ENCODE measurements at places on chromosomes 16 and 17. TPM values are rescaled to one million over a fixed set of nuclear protein-coding genes. Genes with fewer than 3 reads are reported as not detected.

ATP2C2 gene
- 0.29 TPM for total RNA-seq

CPPED1 gene
- total RNA-seq = 27.2 TPM

- H3K4me3 ChIP-seq = no peak overlapping the region
- no peak overlapping the region for H3K27ac ChIP-seq
- H3K27me3 ChIP-seq = no peaks in the 10 kb centered on the region
- no peaks in the 10 kb centered on the region for H3K36me3 ChIP-seq
Measured at GRCh38 chr17:77256710-77257109, 115.9 kb downstream of the SEC14L1 start.

DNA sequence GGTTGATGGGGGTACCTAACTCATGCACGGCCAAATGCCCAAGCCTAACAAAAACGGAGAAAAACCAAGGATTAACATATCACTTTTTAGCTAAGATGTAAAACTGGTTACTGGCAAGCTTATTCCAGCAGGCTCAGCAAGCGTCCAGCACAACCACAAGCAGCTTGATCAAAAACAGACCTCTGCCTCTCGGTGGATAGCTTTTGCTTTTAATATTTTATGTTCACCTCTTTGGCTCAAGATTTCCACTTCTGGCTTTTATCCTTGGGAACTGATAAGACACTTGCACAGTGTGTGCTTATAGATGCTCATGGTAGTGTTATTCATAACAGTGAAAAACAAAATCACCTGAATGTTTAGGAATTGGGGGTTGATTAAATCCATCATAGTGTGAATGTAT is 206.9 kb upstream of the CACNG5 start:
- no peak overlapping the region for H3K4me3 ChIP-seq
- H3K27me3 ChIP-seq = no peaks in the 10 kb centered on the region
- H3K4me1 ChIP-seq = peaks cover 2% of the 10 kb centered on the region
- H3K36me3 ChIP-seq = no peaks in the 10 kb centered on the region

UMOD gene
- not detected for total RNA-seq

DNA sequence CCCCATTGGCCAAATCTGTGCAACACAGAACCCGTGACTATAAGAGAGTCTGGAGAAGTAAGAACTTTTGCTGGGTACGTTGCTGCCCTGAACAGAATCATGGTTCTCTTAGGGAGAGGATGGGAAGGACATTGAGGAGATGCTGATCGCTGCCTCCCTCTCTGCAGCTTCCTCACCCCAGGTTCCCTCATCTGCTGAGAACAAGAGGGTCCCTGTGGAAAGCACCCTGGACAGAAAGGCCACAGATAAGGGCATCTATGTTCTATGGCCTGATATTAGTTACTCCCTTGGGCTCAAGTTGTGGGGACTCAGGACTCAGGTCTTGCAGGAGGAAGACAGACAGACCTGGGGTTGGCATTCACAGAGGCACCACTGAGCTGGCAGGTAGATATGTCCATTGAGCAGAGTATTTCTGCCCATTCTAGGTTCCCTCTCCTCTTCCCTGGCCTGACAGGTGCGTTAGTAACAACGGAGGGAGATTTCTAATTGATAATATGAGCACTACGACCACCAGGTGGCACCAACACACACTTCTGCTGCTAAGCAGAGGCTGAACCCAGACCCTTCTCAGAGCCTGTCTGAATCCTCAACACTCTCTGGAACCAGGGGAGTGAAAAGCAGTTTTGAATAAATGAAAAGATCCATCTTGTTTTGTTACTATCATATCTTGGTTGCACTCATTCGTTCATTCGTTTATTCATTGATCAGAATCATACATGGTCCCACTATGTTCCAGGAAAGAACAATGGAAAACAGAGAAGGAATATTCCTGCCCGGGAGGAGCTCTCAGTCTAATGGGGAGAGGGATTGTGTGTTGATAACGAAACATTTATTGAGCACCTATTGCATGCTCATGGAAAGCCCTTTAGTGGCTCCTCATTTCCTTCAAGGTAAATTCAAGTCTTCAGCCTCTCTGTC is 56.4 kb downstream of the SLC6A2 start:
- H3K27ac ChIP-seq = no peak overlapping the region
- H3K27me3 ChIP-seq = no peaks in the 10 kb centered on the region
- H3K4me3 ChIP-seq = no peak overlapping the region

- no peaks in the 10 kb centered on the region for H3K27me3 ChIP-seq
- no peak overlapping the region for H3K4me3 ChIP-seq
- no peaks in the 10 kb centered on the region for H3K36me3 ChIP-seq
- H3K27ac ChIP-seq = no peak overlapping the region
- H3K4me1 ChIP-seq = no peaks in the 10 kb centered on the region
Measured at GRCh38 chr17:4407216-4407615, 26.5 kb upstream of the SPNS3 start.

DNA sequence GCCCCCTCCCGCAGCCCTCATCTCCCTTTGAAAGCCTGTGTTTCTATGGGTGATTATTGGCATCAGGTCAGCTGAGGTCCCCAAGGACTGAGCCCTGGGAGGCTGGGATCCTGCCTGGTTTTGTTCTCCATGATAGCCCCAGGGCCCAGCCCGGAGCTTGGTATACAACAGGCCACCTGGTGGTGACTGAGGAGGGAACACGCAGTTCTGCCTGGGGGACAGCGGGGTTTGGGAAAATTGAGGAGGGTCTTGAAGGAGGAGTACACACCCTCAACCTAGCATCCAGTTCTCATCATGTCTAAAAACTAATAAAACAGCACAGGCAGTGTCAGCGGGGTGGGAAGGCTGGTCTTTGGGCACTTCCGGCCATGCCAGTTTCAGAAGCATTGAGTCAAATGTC is 335.1 kb downstream of the CPPED1 start:
- no peaks in the 10 kb centered on the region for H3K36me3 ChIP-seq
- no peak for DNase-seq
- peaks cover 13% of the 10 kb centered on the region for H3K4me1 ChIP-seq
- no peak overlapping the region for H3K27ac ChIP-seq
- H3K27me3 ChIP-seq = no peaks in the 10 kb centered on the region

GRCh38 chr17:41803049-41804020 is 8.4 kb downstream of the P3H4 start:
- peaks cover 10% of the 10 kb centered on the region for H3K4me1 ChIP-seq
- no peak overlapping the region for H3K4me3 ChIP-seq
- no peaks in the 10 kb centered on the region for H3K27me3 ChIP-seq
- H3K36me3 ChIP-seq = peaks cover 10% of the 10 kb centered on the region

CCL4L2 gene
- 48.9 TPM for total RNA-seq

- peaks cover 40% of the 10 kb centered on the region for H3K27me3 ChIP-seq
- no peak overlapping the region for H3K4me3 ChIP-seq
- DNase-seq = no peak
- no peaks in the 10 kb centered on the region for H3K36me3 ChIP-seq
Measured at GRCh38 chr16:1069154-1069553, 3.4 kb upstream of the SSTR5 start.

- no peaks in the 10 kb centered on the region for H3K4me1 ChIP-seq
- no peak overlapping the region for H3K27ac ChIP-seq
- H3K4me3 ChIP-seq = no peak overlapping the region
- DNase-seq = no peak
- no peaks in the 10 kb centered on the region for H3K27me3 ChIP-seq
- no peaks in the 10 kb centered on the region for H3K36me3 ChIP-seq
Measured at GRCh38 chr17:70033165-70033564, 41.9 kb upstream of the KCNJ16 start.

ENPP7 gene
- total RNA-seq = not detected

CCL16 gene
- total RNA-seq = not detected

DNA sequence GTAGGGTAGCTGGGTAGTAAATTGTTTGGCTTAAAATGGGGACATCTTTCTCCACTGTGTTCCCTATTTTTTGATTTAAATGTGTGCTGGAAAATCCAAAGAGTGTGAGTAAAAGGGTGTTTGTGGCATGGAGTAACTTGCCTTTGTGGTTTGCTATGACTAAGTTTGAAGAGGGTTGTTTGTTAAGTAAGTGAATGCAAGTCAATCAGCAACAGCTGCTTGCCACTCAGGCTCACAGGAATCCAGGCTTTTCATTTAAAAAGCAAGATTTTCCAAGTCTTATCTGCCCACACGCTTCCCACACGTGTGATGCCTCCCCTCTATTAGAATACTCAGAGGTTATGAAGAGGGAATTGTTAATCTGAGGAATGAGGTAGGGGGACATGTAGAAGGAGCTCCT is 847.7 kb upstream of the RBFOX1 start:
- DNase-seq = no peak
- no peak overlapping the region for H3K27ac ChIP-seq

- no peaks in the 10 kb centered on the region for H3K27me3 ChIP-seq
- peaks cover 16% of the 10 kb centered on the region for H3K36me3 ChIP-seq
- DNase-seq = no peak
- H3K4me3 ChIP-seq = no peak overlapping the region
- H3K4me1 ChIP-seq = no peaks in the 10 kb centered on the region
- no peak overlapping the region for H3K27ac ChIP-seq
Measured at GRCh38 chr17:21532763-21533385, 156.7 kb downstream of the KCNJ12 start.

- H3K27ac ChIP-seq = no peak overlapping the region
- no peaks in the 10 kb centered on the region for H3K36me3 ChIP-seq
- peaks cover 19% of the 10 kb centered on the region for H3K4me1 ChIP-seq
- DNase-seq = no peak
Measured at GRCh38 chr17:18227635-18228034, 2.2 kb downstream of the LLGL1 start.

- no peak for DNase-seq
- H3K4me1 ChIP-seq = no peaks in the 10 kb centered on the region
- H3K4me3 ChIP-seq = no peak overlapping the region
- H3K27me3 ChIP-seq = no peaks in the 10 kb centered on the region
Measured at GRCh38 chr17:34442387-34443111, 79.5 kb upstream of the CCL1 start.

SDR42E2 gene
- total RNA-seq = not detected

PRR11 gene
- total RNA-seq = 14.9 TPM

DNA sequence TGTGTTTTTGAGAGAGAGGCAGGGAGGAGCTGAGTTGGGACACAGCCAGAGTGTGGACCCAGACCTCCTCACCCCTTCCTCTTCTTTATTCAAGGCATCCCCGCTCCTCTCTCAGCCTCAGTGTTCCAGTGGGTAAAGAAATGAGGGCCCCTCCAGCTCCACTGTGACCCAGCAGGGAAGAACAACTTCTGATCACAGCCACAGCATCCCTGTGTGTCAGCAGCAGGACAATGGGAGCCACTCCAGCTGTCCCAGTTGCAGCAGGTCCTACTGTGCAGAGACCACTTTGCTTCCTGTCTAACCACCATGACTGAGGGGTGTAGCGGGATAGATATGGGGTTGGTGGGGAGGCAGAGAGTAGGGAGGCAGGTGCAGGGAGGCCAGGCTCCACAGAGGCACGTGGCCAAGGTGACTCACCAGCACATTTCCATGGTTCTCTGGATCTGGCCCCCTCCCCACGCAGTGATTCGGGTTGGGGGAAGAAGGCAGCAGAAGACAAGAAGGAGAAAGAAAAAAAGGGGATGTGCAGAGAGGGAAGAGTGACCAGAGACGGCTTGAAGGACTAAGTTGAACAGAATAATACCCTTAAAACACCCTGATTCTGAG is 24.5 kb downstream of the PIK3R5 start:
- no peak overlapping the region for H3K4me3 ChIP-seq
- no peak for DNase-seq
- no peak overlapping the region for H3K27ac ChIP-seq
- H3K4me1 ChIP-seq = no peaks in the 10 kb centered on the region

GRCh38 chr16:49986351-49987124 is 38.5 kb upstream of the CNEP1R1 start:
- peak overlapping the region; percentile 28 for H3K4me3 ChIP-seq
- H3K36me3 ChIP-seq = no peaks in the 10 kb centered on the region
- DNase-seq = peak; percentile 36
- H3K27me3 ChIP-seq = no peaks in the 10 kb centered on the region
- no peak overlapping the region for H3K27ac ChIP-seq

GRCh38 chr16:48140821-48141220 is 15.0 kb downstream of the ABCC12 start:
- H3K4me1 ChIP-seq = peaks cover 4% of the 10 kb centered on the region
- H3K36me3 ChIP-seq = no peaks in the 10 kb centered on the region
- no peak overlapping the region for H3K27ac ChIP-seq
- no peak overlapping the region for H3K4me3 ChIP-seq
- no peak for DNase-seq

GRCh38 chr17:57931488-57932137 is 23.6 kb downstream of the CUEDC1 start:
- no peaks in the 10 kb centered on the region for H3K27me3 ChIP-seq
- H3K4me3 ChIP-seq = no peak overlapping the region
- DNase-seq = no peak
- no peaks in the 10 kb centered on the region for H3K36me3 ChIP-seq
- H3K27ac ChIP-seq = no peak overlapping the region

FOXF1 gene
- total RNA-seq = not detected

- no peak for DNase-seq
- no peaks in the 10 kb centered on the region for H3K36me3 ChIP-seq
- peaks cover 2% of the 10 kb centered on the region for H3K27me3 ChIP-seq
- H3K4me3 ChIP-seq = no peak overlapping the region
- H3K4me1 ChIP-seq = no peaks in the 10 kb centered on the region
Measured at GRCh38 chr16:55039511-55039910, 108.8 kb downstream of the IRX5 start.

UBTF gene
- 48.0 TPM for total RNA-seq

- no peak overlapping the region for H3K27ac ChIP-seq
- peaks cover 64% of the 10 kb centered on the region for H3K36me3 ChIP-seq
- no peaks in the 10 kb centered on the region for H3K27me3 ChIP-seq
- DNase-seq = no peak
Measured at GRCh38 chr17:4018446-4018845, 54.2 kb upstream of the ATP2A3 start.

DNA sequence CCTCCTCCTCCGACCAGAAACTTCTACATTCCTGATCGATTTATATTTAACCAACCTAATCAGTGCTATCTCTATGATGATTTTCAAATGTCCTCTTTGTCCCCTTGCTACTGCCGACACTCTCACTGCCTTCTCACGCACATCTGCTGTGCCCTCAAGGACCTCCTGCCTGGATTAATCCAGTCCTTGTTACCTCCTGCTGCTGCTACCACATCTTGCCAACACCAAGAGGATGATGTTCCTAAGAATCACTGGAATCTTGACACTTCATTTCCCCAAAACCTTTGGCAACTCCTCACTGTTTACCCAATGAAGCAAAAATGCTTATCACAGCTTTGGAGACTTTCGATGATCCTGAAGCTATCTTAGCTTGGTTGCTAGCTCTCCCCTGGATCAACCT is 287.3 kb upstream of the AXIN2 start:
- H3K27ac ChIP-seq = no peak overlapping the region
- H3K36me3 ChIP-seq = no peaks in the 10 kb centered on the region
- no peak overlapping the region for H3K4me3 ChIP-seq
- H3K27me3 ChIP-seq = no peaks in the 10 kb centered on the region
- H3K4me1 ChIP-seq = no peaks in the 10 kb centered on the region

- no peaks in the 10 kb centered on the region for H3K4me1 ChIP-seq
- DNase-seq = no peak
- no peak overlapping the region for H3K27ac ChIP-seq
Measured at GRCh38 chr16:9407206-9407758, 315.8 kb downstream of the HAPSTR1 start.

GRCh38 chr16:80380514-80380913 is 160.3 kb upstream of the DYNLRB2 start:
- no peak overlapping the region for H3K4me3 ChIP-seq
- H3K4me1 ChIP-seq = no peaks in the 10 kb centered on the region
- no peak overlapping the region for H3K27ac ChIP-seq
- H3K36me3 ChIP-seq = no peaks in the 10 kb centered on the region
- H3K27me3 ChIP-seq = no peaks in the 10 kb centered on the region

HS3ST3A1 gene
- 7.6 TPM for total RNA-seq

All from astrocyte (in vitro differentiated cells and primary cell).